Thoracic aorta (tissue), 2 donors: ENCODE measurements at places on chromosomes 3 and 15. TPM values are rescaled to one million over a fixed set of nuclear protein-coding genes. Genes with fewer than 3 reads are reported as not detected.

GRCh38 chr3:144553301-144553700 lies 581.7 kb downstream of the DIPK2A start:
- no peaks in the 10 kb centered on the region for H3K36me3 ChIP-seq
- no peak for DNase-seq
- no peak overlapping the region for H3K4me3 ChIP-seq

The CTXN2 gene
- not detected for total RNA-seq

The SLITRK3 gene
- 0.14 TPM for total RNA-seq

- no peak overlapping the region for H3K27ac ChIP-seq
- H3K4me3 ChIP-seq: no peak overlapping the region
- no peaks in the 10 kb centered on the region for H3K4me1 ChIP-seq
- H3K27me3 ChIP-seq: no peaks in the 10 kb centered on the region
Observed at GRCh38 chr3:42213417-42213816, 52.6 kb downstream of the CCK start.

DNA sequence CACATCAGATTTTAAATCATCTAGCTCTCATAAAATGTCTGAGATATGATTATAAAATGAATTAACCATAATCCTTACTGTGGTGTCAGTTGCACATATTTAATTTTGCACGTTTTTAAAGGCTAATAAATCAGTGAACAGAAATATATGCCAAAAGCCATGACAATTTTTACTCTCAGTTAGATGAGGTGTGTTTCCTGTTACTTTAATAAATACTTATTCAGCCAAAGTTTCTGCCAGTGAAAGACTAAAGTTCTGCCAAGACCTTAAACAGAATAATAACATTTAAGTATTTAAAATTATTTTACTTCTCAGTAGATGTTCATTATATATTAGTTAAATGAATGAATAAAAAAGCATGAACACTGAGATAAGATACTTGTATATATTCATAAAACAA lies 1150.1 kb downstream of the NAALADL2 start:
- H3K36me3 ChIP-seq: no peaks in the 10 kb centered on the region
- no peaks in the 10 kb centered on the region for H3K27me3 ChIP-seq
- peaks cover 4% of the 10 kb centered on the region for H3K4me1 ChIP-seq
- DNase-seq: no peak
- no peak overlapping the region for H3K27ac ChIP-seq

GRCh38 chr15:33872416-33873106 lies 95.7 kb upstream of the CHRM5 start:
- no peaks in the 10 kb centered on the region for H3K36me3 ChIP-seq
- H3K4me3 ChIP-seq: no peak overlapping the region
- no peak overlapping the region for H3K27ac ChIP-seq
- H3K4me1 ChIP-seq: no peaks in the 10 kb centered on the region
- no peak for DNase-seq

GRCh38 chr15:62115847-62116246 lies 49.1 kb downstream of the C2CD4A start:
- H3K27me3 ChIP-seq: no peaks in the 10 kb centered on the region
- peaks cover 15% of the 10 kb centered on the region for H3K4me1 ChIP-seq
- H3K27ac ChIP-seq: no peak overlapping the region
- no peak overlapping the region for H3K4me3 ChIP-seq
- H3K36me3 ChIP-seq: no peaks in the 10 kb centered on the region

The SNTN gene
- not detected for total RNA-seq

The SLC15A2 gene
- total RNA-seq: 5.1 TPM

The LCMT2 gene
- 7.7 TPM for total RNA-seq

DNA sequence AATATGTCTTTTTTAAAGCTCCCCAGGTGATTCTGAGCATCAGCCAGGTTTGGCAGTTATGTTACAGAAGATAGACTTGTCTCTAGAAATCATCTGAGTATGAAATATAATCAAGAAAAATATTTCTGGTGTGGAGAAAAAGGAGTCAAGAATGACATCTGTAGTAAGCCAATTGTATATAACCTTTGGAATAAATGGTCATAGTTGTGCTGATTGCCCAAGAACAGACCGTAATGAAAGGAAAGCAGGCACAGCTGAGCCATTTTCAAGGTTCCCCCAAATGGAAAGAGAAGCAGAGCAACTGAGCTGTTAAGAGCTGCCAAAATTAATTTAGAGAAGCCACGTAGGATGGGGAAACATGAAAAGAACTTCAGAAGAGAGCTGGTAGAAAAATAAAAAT lies 26.6 kb downstream of the GOLM2 start:
- H3K4me3 ChIP-seq: no peak overlapping the region
- H3K36me3 ChIP-seq: no peaks in the 10 kb centered on the region
- no peak overlapping the region for H3K27ac ChIP-seq
- H3K27me3 ChIP-seq: no peaks in the 10 kb centered on the region
- DNase-seq: no peak

DNA sequence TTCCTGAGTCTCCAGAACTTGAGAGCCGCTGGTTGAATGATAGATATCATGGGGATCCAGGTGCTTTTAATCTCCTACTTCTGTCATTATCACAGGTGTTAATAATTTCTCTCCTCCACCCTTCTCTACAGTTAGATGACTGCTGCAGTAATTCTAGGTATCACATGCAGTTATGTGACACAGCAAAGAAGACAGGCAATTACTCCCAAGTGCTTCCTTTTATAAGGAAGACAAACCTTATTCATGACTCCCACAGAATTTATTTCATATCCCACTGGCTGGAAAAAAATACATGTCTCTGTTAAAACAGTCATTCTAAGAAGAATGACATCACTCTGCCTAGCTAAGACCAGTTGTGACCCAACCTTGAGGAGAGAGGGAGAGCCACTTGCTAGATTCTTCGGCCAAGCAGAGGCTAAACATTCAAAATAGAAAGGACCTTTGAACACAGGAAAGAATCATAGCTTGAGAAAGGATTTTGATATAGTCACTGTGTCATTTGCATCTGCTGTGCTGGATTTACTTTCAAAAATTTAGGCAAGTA lies 500.6 kb downstream of the SI start:
- no peak for DNase-seq
- no peak overlapping the region for H3K4me3 ChIP-seq
- H3K36me3 ChIP-seq: no peaks in the 10 kb centered on the region

DNA sequence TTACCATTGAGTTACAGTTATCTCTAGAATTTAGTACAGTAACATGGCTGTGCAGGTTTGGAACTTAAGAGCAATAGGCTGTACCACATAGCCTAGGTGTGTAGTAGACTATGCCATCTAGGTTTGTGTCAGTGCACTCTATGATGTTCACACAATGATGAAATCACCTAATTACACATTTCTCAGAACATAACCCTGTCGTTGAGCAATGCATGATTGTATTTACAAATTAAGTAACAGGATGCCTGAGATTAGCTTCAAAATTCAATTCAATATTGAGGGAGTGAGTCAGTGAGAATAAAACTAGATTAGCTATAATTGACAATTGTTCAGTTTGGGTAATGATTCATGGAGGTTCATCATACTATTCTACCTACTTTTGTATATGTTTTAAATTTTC lies 633.8 kb downstream of the IGSF11 start:
- no peaks in the 10 kb centered on the region for H3K4me1 ChIP-seq
- H3K27me3 ChIP-seq: no peaks in the 10 kb centered on the region
- H3K4me3 ChIP-seq: no peak overlapping the region
- no peak for DNase-seq
- no peak overlapping the region for H3K27ac ChIP-seq
- no peaks in the 10 kb centered on the region for H3K36me3 ChIP-seq

The NECTIN3 gene
- 42.2 TPM for total RNA-seq

DNA sequence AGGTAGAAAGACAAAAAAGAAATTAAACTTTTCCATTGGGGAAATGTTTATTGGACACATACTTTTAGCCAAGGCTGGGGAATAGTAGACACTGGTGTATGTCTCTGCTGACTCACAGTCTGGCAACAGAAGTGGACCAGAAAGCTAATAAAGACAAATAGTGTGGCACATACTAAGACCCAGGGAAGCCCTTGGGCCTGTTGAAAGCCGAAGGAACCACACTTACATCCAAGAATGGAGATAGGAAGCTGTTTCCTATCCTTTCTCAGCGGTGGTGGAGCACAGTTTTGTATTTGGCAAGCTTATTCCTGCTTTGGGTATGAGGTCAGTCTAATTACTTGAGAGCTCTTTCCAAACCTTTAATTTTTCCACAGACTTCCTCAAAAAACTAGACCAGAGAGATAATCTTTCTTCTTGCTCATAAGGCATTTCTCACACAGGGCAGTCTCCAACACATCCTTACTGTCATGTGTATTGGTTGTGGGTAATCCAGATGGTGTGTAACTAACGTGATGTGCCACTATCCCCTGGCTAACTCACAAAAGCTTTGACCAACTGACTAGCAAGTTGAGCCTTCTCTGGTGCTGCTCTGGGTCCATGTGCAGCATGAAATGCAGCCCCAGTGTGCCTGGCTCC lies 279.1 kb upstream of the IGF1R start:
- no peaks in the 10 kb centered on the region for H3K36me3 ChIP-seq
- DNase-seq: no peak
- no peak overlapping the region for H3K4me3 ChIP-seq
- H3K27me3 ChIP-seq: no peaks in the 10 kb centered on the region
- no peaks in the 10 kb centered on the region for H3K4me1 ChIP-seq
- no peak overlapping the region for H3K27ac ChIP-seq

DNA sequence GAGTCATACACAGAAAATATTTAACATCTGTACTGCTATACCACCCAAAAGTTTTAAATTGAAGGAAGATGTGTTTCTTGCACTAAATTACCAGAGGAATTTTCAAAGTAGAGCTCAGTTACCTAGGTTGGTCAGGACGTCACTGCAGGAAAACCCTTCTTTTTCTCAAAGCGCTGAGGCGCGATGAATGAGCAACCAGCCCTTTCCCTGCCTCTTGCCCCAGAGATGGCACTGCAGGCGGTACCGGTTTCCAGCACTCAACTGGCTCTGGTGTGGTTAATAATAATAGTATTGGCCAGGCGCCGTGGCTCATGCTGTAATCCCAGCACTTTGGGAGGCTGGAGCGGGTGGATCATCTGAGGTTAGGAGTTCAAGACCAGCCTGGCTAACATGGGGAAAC lies 49.3 kb downstream of the HES1 start:
- H3K4me1 ChIP-seq: peaks cover 12% of the 10 kb centered on the region
- DNase-seq: no peak
- H3K27me3 ChIP-seq: no peaks in the 10 kb centered on the region
- no peak overlapping the region for H3K27ac ChIP-seq

DNA sequence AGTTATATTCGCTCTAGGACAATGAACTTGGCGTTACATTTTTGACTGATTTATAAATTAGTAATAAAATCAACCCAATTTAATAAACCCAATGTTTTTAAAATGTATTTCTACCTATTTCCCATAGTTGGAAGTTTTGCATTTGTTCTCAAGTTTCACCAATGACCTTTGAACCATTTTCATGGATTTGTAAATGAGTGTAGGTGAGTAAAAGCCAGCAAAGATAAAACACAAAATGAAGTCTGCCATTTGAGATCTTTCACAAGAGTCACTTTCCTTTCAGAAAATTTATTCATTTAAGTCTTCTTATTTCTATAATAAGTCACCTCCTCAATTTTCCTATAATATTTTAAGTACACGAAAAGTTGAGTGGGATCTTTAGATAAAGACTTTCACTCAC lies 92.1 kb downstream of the MEIS2 start:
- no peak for DNase-seq
- H3K4me1 ChIP-seq: no peaks in the 10 kb centered on the region
- H3K27me3 ChIP-seq: no peaks in the 10 kb centered on the region

GRCh38 chr15:68332266-68332665 lies 54.7 kb downstream of the FEM1B start:
- H3K27me3 ChIP-seq: no peaks in the 10 kb centered on the region
- H3K27ac ChIP-seq: no peak overlapping the region
- no peak for DNase-seq
- H3K36me3 ChIP-seq: peaks cover 39% of the 10 kb centered on the region

The ZMYND10 gene
- total RNA-seq: not detected

DNA sequence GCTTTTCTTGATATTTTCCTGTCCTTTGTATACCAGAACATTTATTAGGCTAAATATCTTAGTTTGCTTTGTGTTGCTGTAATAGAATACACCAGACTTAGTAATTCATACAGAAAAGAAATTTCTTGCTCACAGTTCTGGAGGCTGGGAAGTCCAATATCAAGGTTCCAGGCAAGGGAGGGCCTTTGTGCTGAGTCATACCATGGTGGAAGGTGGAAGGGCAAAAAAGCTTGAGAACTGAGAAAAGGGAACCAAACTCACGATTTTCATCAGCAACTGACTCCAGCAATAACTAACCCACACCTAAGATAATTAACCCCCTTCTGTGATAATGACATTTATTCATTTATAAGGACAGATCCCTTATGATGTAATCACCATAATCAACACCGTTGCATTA lies 496.9 kb upstream of the SUCLG2 start:
- H3K36me3 ChIP-seq: no peaks in the 10 kb centered on the region
- H3K4me3 ChIP-seq: no peak overlapping the region
- no peaks in the 10 kb centered on the region for H3K4me1 ChIP-seq
- DNase-seq: no peak

The DPPA2 gene
- not detected for total RNA-seq

DNA sequence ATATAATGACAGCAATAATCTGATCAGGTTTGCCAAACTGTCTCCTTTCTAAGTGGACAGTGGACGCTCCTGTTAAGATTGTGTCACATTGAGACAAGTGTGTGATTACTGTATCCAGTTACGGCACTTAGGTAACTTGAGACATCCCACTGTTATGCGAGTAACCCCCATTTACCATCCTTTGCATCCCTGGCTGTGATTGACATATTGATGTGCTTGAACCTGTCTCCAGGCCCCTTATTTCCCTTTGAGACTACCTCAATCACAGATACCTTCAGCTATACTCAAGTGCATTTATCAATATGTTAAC lies 785.2 kb downstream of the NR2F2 start:
- H3K36me3 ChIP-seq: no peaks in the 10 kb centered on the region
- no peaks in the 10 kb centered on the region for H3K27me3 ChIP-seq
- H3K4me3 ChIP-seq: no peak overlapping the region
- no peak overlapping the region for H3K27ac ChIP-seq

DNA sequence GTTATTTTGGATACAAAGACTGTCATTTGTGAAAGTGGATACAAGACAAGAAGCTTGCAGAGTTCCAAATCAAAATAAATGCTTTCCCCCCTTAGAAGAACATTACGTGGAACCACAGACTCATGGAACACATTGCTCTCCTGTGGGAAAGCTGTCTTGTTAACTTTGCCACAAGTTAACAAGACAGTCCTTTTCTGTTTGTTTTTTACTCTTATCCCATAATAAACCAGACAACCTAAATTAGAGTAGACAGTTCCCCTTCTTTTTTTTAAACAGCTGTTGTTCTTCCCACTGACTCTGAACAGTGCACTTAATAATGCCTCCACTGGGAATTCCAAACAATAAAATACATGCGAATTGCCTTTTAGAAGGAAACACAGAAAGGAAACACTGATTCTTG lies 255.3 kb upstream of the UBE2E2 start:
- no peak for DNase-seq
- no peaks in the 10 kb centered on the region for H3K27me3 ChIP-seq
- H3K4me3 ChIP-seq: no peak overlapping the region
- H3K27ac ChIP-seq: no peak overlapping the region
- no peaks in the 10 kb centered on the region for H3K36me3 ChIP-seq

The GRAMD1C gene
- total RNA-seq: 1.5 TPM

The CPEB1 gene
- total RNA-seq: 2.0 TPM

The GRK7 gene
- not detected for total RNA-seq
